ENCODE measurements at places on chromosomes 16 and 17.

DNA sequence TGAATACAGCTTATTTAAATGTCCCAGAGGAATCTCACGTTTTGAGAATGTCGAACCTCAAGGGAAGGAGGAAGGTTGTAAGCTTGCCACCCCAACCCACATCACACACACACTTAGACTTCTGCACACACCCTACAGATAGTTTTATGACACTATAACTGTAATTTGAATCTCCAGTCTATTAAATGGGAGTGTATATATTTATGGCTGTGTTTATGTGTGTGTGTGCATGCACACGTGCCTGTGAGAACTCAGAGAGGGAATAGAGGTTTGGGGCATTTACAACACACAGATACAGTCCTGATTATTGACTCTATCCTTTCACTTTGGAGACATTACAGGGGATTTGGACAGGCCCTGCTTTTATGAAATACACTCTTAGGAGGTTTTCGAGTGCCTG lies 171.5 kb upstream of the MAF start:
- no peak for DNase-seq

DNA sequence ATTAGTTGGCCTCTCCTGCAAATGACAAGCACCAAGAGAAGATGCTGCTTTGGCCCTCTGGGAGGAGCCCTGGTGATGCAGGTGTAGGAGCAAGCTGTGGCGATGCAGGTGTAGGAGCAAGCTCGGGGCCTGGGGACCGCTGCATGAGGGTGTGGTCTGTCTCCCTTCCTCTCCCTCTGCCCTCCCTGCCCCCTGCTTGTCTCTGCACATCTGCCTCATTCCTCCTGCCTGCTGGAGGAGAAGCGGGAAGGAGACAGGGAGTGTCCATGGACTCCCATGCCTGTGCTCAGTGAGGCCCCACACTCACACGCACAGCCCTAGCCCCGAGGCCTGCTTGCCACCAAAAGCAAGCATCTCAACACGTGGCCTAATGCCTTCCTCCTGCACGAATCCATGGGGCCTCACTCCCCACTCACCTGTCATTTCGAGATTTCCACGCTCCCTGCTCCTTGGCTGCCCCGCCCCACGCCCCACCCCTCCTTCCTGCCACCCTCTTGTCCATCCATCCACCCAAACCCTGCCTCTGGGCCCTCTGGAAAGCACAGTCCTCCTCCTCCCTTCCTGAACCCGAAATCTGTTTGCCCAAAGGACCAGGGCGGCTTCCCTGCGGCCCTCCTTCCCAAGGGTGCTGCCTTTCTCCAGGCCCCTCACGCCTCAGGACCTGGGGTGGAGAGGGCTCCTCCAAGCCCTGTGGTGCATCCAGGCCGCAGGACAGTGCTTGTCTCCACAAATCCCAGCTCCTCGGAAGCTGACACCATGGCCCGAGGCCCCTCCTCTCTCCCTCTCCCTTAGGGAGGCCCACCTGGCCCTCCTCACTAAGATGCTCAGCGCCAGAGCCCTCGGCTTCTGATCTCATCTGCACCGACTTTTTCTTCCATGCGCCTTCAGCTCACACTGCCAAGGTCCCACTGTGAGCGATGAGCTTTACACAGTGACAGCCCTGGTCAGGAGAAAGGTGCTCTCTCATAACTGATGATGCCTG lies 11.8 kb upstream of the ALDH3A1 start:
- no peak for DNase-seq

- DNase-seq = peak; percentile 65
Observed at GRCh38 chr16:17375461-17376304, 95.1 kb downstream of the XYLT1 start.

GRCh38 chr16:87491522-87492290 lies 1.1 kb downstream of the ZCCHC14 start:
- peak; percentile 24 for DNase-seq

DNA sequence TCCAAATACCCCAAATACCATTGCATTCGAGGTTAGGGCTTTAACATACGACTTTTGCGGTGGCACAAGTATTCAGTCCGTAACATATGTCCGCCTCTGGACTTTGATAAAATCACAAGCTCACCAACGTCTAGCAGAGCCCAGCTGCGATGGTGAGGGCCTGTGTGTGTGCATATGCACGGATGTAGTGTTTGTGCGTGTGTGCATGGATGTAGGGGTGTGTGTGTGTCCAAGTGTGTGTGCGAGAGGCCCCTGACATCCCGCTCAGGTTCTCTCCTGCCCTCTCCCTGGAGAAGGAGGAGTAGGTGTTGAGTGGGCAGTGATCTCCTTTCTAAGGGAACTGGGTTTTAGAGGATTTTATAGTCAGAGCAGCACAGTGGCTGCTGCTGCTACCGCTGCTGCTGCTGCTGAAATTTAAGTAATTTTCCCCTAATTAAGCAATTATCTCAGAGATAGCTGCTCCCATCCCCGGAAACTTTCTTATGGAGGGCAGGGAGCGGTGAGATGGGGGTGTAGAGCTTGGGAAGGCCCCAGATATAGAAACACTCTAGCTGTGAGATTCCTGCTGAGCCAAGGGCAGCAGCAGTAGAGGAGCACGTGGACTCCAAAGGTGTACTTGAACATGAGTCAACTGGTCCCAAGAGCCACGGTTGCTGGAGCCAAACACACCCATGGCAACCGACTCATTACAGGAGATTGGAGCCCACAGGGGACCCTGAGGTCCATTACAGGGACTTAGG lies 121.7 kb upstream of the SDK2 start:
- DNase-seq = peak; percentile 5

GRCh38 chr17:57186226-57187019 lies 69.9 kb upstream of the MSI2 start:
- DNase-seq = peak; percentile 7

DNA sequence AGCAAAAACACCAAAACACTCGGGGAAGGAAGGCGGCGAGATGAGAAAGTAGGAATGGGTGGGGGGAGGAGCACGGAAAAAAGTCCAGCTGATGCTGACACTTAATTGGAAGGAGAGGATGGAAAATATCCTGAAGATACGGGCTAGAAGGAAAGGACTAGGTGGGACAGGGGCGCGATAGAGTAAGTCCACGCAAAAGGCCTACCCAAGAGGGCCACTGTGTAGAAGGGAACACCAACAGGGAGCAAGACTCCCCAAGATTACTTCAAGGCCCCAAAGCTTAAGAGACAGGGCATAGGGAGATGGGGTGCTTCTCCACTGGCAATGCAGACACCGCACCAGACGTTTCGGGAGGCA lies 736 bp downstream of the APPBP2 start:
- peak; percentile 25 for DNase-seq

DNA sequence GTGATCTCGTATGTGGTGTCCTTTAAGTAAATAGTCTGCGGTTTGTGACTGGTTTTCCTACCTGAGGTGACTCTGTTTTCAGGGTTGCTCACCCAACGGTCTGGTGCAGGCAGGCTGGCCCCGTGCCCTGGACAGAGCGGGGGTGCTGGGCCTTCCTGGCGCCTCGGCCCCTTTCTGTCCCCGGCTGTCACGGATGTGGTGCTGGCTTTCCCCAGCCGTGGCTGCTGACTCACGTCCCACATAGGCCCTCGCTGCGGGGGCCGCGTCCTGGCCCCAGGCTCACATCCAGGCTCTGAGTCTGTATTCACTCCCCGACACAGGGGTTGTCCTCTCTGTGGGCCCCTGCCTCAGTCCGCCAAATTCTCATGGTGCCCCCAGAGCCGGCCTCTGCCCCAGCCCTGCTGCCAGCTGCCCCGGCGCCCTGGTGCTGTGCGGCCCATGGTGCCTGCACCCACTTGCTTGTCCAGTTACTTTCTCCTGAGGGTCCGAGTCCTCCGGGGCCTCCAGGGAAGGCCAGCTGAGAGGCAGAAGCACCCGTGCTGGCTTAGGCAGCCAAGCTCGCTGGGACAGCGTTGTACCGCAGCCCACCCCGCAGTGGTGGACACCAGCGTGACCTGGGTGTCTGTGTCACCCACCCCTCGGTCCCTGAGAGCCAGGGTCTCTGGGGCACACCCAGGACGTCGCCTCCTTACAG lies 5.9 kb downstream of the CHMP6 start:
- peak; percentile 81 for DNase-seq

DNA sequence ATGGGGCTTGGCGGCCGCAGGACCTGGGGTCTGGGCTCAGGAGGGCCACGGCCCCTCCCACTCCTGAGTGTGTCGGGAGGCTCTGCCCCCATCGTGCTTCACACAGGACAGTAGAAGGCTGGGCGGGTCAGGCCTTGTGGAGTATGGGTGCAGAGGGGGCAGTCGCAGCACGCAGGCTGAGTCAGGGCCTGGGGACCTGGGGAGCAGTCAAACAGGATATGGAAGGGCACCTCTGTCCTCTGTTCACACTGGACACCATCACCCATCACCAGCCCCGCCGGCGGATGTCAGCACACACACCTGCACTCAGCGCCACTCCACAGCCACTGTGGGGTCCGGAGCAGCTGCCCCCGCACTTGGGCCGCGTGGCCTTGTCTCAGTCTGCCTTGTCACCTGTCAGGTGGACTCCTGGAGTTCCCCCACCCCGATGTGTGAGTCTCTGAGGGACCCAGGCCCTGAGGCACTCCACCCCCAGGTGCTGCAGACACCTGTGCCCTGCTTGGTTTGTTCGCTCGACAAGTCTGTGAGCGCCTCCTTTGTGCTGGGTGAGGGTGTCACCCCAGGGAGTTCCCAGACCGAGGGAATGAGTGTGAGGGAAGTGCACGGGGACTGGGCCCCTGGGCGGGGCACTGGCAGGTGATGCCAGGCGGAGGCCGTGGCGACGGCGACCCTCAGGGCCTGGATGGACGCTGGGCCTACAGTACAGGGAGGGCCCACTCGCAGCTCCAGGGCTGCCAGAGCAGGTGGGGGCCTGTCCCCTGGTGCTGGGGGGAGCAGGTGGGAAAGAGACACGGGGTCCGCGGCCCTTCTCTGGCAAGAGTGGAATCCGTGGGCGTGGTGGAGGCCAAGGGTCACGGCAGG lies 31.7 kb downstream of the ZFPM1 start:
- no peak for DNase-seq

GRCh38 chr17:80104321-80104955 lies 3.1 kb downstream of the GAA start:
- DNase-seq = peak; percentile 25

GRCh38 chr16:48421741-48422140 lies 36.5 kb upstream of the SIAH1 start:
- no peak for DNase-seq

GRCh38 chr17:40621578-40621977 lies 26.0 kb downstream of the SMARCE1 start:
- DNase-seq = no peak

- DNase-seq = no peak
Observed at GRCh38 chr16:30895627-30896260, 670 bp upstream of the CTF1 start.

DNA sequence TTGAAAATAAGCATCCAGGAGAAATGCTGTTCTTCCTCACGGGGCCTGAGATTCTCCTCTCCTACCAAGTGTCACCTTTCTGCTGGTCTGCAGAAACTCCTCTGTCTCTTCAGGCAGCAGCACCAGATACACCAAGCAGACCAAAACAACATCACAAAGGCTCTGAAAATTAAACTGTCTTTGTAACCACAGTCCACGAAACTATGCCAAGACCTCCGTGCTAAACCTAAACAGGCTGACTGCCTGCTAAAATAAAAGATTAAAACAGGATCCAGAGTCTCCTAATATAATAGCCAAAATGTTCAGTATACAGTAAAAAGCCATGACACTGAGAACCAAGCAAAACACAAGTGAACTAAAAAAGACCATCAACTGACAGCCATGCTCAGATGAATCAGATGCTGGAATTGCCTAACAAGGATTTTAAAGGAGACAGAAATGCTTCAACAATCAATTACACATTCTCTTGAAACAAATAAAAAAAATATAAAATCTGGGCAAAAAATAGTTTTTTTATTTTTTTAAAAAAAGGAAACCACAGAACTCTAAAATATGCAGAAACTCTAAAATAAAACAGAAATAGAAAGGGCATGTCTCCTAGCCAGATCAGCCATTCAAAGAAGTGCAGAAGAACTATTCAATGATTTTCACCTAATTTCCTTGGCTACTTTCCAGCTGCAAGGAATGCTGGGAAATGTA lies 50.3 kb upstream of the TOX3 start:
- DNase-seq = no peak

DNA sequence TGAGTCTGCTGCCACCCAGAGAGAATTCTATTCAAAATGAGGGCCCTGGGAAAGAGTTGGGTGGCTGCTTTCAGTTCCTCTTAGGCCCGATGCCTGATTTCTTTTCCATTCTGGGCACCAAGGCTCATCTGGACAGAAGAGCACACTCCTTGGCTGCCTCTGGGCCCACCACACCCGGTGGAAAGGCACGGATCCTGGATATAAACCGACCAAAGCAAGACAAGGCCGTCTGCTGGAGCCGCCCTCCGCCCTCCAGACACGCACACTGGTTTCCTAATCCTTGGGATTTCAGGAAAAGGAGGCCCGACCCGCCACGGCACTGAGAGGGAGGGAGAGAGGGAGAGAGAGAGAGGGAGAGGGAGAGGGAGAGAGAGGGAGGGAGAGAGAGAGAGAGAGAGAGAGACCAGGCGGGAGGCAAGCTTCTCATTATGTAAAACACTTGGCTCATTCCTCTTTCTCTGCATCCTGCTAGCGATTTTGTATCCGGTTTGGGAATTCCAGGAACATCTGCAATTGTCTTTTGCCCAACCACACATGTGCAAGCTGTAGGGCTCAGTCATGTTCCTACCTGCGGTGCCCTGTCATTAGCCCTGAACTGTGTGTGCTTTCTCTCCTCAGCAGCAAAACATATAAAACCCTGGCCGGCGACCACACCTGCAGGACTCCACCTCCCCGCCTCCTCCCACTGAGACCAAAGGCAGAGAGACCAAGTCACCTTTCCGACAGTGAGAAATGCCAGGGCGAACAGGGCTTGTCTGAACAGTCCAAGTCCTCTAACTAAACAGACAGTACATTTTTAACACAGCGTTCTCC lies 347.2 kb downstream of the SOX9 start:
- DNase-seq = peak; percentile 40

DNA sequence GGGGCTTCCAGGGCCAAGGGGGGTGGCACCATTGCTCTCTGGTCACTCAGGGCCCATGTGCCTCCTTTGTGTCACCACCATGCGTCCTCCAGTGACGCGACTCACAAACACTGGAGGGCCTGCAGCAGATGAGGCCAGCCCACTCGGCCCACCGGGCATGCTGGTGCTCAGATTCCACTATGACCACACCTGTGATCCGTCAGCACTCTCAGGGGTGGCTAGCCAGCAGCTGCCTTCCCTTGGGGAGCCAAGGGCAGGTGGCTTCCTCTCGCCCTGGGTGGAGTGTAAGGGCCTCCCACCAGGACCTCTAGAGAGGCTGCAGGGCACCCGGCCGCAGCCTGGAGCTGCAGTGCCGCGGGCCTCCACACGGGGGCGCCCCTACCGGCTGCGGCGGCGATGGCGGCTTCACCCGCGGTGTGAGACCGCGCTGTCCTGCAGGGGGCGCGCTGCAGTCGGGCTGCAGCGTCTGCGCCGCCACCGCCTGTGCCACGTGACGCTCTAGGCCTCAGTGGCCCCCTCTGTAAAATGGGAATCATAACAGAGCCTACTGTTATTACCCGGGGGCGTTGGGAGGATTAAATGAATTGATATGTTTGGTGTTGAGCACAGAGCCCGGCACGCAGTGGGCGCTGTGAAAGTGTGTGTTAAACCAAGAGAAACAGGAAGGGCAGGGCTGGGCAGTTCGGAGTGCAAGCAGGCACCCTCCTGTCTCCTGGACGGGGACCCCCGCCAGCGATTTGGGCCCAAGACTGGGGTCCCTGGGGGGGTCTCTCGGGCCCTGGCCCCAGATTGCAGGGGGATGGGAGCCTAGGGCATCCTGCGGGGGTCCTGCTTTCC lies 192.4 kb upstream of the GSE1 start:
- no peak for DNase-seq
